ENCODE measurements at places on chromosomes 2 and 18. TPM values are rescaled to one million over a fixed set of nuclear protein-coding genes. Genes with fewer than 3 reads are reported as not detected.

The ZNF396 gene
- 1.3 TPM for total RNA-seq

DNA sequence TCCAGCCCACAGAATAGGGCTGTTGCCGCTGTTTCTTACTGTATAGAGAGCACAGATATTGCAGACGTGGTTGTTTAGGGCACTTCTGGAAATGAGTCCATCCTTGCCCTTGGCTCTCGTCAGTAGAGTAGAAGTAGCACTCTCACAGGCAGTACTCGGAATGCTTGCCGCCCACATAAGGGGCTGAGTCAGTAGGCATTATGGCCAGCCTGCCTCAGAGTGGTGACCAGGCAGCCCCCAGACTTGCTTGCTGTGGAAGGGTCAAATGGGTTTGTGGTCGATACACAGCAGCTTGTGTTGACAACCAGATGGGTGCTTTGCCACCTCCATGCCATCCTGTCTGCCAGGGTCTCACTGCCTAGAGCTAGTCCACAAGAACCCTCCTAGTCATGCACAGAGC, 38.7 kb downstream of the PLEKHB2 start:
- H3K27ac ChIP-seq = no peak overlapping the region
- H3K4me3 ChIP-seq = no peak overlapping the region
- DNase-seq = no peak

GRCh38 chr2:241542278-241542605, 16.3 kb upstream of the BOK start:
- no peak for DNase-seq
- no peak overlapping the region for H3K27ac ChIP-seq
- H3K27me3 ChIP-seq = peaks cover 21% of the 10 kb centered on the region
- H3K36me3 ChIP-seq = no peaks in the 10 kb centered on the region
- no peak overlapping the region for H3K4me3 ChIP-seq
- peaks cover 41% of the 10 kb centered on the region for H3K4me1 ChIP-seq

GRCh38 chr2:130744287-130745117, 10.8 kb upstream of the AMER3 start:
- peaks cover 4% of the 10 kb centered on the region for H3K27me3 ChIP-seq
- no peak overlapping the region for H3K4me3 ChIP-seq
- no peak for DNase-seq

DNA sequence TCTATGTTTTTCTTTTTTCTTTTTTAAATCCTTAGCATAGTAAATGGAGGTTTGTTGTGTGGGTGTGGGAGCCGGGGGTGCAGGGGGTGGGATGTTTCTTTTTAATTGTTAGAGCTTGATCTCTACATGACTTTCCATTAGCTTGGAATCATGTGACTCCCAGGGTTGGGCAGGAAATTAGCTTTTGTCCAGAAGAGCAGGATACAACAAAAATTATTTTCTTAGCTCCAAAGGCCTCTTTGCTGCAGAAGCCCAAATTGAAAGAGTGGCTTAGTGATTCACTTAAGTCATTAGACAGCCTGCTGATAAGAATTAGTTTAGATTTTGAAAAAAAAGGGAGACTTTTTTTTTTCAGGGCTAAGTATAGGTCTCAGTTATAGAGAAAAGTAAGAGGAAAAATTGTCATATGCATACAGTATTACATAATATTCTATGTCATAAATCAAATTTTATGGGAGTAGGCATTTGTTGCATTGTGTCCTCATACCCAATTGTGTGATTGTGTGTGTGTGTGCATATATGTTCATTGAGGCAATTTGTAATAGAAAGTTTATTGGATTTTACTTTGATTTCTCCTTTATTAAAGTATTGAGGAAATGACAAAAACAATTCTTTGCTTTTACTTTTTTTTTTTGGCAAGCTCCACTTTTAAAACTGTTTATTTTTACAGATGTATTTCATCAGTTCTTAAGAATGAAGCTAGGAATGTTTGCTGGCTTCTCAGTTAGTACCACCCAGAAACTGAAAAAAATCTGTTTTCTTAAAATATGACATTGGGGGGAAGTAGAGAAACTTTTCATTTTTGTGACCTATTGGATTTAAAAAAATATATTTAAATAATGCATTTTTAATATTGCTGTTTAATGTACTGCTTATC, 47.4 kb downstream of the TSPYL6 start:
- H3K4me3 ChIP-seq = no peak overlapping the region
- H3K27ac ChIP-seq = peak overlapping the region; percentile 83
- peak; percentile 83 for DNase-seq
